ENCODE measurements at places on chromosomes 4 and X. TPM values are rescaled to one million over a fixed set of nuclear protein-coding genes. Genes with fewer than 3 reads are reported as not detected.

GRCh38 chr4:151426513-151426912 lies 17.5 kb downstream of the FHIP1A start:
- H3K4me1 ChIP-seq = no peaks in the 10 kb centered on the region
- H3K27me3 ChIP-seq = no peaks in the 10 kb centered on the region
- no peak overlapping the region for H3K4me3 ChIP-seq
- no peak for DNase-seq
- H3K27ac ChIP-seq = no peak overlapping the region

The FAAH2 gene
- total RNA-seq = 6.1 TPM

- DNase-seq = no peak
- no peaks in the 10 kb centered on the region for H3K27me3 ChIP-seq
- H3K27ac ChIP-seq = no peak overlapping the region
- H3K36me3 ChIP-seq = no peaks in the 10 kb centered on the region
- peaks cover 13% of the 10 kb centered on the region for H3K4me1 ChIP-seq
These were observed 147.5 kb downstream of the TSPAN5 start for GRCh38 chr4:98510757-98511517.

GRCh38 chrX:39528161-39528916 lies 569.4 kb downstream of the BCOR start:
- H3K4me3 ChIP-seq = no peak overlapping the region
- no peaks in the 10 kb centered on the region for H3K36me3 ChIP-seq
- no peaks in the 10 kb centered on the region for H3K27me3 ChIP-seq

The KLB gene
- 1.0 TPM for total RNA-seq

The KIAA1210 gene
- total RNA-seq = not detected

The POU4F2 gene
- not detected for total RNA-seq

The RGN gene
- 11.9 TPM for total RNA-seq

- H3K27me3 ChIP-seq = no peaks in the 10 kb centered on the region
- H3K27ac ChIP-seq = no peak overlapping the region
- H3K4me1 ChIP-seq = no peaks in the 10 kb centered on the region
- no peak for DNase-seq
These were observed 167.9 kb upstream of the GLRA2 start for GRCh38 chrX:14361435-14361834.

The PSMD10 gene
- total RNA-seq = 39.2 TPM

DNA sequence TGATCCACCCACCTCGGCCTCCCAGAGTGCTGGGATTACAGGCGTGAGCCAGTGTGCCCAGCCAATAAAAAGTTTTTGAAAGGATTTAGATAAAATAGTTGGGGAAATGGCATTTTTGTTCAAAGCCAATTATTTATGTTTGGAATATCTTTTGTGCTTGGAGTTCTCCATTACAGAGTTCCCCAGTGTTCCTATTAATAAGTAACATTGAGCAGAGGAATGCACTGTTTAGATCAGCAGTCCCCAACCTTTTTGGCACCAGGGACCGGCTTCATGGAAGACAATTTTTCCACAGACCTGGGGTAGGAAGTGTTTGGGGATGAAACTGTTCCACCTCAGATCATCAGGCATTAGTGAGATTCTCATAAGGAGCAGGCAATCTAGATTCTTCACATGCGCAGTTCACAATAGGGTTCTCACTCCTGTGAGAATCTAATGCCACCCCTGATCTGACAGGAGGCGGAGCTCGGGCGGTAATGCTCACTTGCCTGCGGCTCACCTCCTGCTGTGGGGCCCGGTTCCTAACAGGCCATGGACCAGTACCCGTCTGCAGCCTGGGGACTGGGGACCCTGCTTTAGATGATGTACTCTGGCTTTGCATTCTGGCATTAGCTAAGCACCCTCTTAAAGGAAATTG lies 8.3 kb downstream of the PKD2 start:
- no peaks in the 10 kb centered on the region for H3K27me3 ChIP-seq
- peaks cover 32% of the 10 kb centered on the region for H3K4me1 ChIP-seq
- DNase-seq = no peak
- no peak overlapping the region for H3K27ac ChIP-seq
- H3K4me3 ChIP-seq = no peak overlapping the region

The CFI gene
- 54.8 TPM for total RNA-seq

DNA sequence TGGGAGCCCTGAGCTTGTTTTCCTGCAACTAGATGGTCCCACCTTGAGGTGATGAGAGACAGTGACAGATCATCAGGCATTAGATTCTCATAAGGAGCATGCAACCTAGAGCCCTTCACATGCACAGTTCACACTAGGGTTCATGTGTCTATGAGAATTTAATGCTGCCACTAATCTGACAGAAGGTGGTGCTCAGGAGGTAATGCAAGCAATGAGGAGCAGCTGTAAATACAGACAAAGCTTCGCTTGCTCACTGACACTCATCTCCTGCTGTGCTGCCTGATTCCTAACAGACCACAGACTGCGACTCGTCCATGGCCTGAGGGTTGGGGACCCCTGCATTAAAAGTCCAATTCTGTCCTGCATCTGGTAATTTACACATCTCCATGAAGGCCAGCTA lies 141.6 kb downstream of the KCNIP4 start:
- H3K27ac ChIP-seq = no peak overlapping the region
- H3K4me3 ChIP-seq = no peak overlapping the region
- DNase-seq = no peak
- H3K27me3 ChIP-seq = no peaks in the 10 kb centered on the region

The MAGEA12 gene
- not detected for total RNA-seq

- no peak overlapping the region for H3K4me3 ChIP-seq
- H3K27ac ChIP-seq = no peak overlapping the region
- no peaks in the 10 kb centered on the region for H3K36me3 ChIP-seq
- no peaks in the 10 kb centered on the region for H3K4me1 ChIP-seq
These were observed 96.8 kb upstream of the WDR44 start for GRCh38 chrX:118249146-118249545.

GRCh38 chr4:89482251-89482650 lies 174.7 kb upstream of the GPRIN3 start:
- no peaks in the 10 kb centered on the region for H3K27me3 ChIP-seq
- no peak overlapping the region for H3K4me3 ChIP-seq
- no peak for DNase-seq
- no peaks in the 10 kb centered on the region for H3K4me1 ChIP-seq
- no peak overlapping the region for H3K27ac ChIP-seq
